Activated T-helper 17 cell treated with anti-CD3 and anti-CD28 coated beads, Interleukin-2, amount 50 U/mL, for 72 hours (primary cell): ENCODE measurements at places on chromosomes 16 and 17.

GRCh38 chr17:17096438-17097178 is 54.4 kb downstream of the MPRIP start:
- ATAC-seq, result no peak

DNA sequence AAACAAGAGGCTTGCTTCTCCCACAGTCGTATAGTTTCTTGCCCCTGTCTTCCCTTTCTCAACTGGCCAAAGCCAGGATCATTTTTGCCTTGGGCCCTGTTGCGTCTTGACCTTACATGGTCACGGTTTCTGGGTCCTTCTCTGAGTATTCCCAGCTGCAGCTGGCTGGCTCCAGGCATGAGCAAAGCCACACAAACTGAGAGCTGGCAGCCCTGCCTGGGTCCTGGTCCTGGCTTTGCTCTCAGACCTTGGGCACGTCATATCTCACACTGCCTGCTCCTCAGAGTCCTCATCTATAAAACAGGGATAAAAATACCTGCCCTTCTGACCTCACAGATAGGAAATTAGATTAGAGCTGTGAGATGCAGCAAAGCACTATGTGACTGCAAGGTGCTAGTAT is 277.6 kb downstream of the CBLN1 start:
- no peak for ATAC-seq

DNA sequence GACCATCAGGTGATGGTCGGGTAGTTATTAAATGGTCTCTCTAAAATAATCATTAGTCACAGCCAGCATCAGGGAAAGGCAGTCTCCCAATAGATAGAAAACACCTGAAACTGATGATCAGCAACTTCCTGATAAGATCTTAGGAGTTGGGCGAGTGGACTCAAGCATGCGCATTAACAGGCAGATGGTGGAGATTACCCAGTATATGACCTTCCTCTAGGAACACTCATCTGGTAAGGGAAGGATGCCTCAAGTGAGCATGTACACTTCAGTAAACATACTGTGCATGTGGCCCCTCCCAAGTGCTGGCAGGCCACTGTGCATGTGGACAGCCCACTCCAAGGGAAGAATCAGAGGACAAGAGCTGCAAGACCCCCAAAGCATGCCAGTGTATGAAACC is 105.9 kb downstream of the ABCC12 start:
- ATAC-seq, result no peak

DNA sequence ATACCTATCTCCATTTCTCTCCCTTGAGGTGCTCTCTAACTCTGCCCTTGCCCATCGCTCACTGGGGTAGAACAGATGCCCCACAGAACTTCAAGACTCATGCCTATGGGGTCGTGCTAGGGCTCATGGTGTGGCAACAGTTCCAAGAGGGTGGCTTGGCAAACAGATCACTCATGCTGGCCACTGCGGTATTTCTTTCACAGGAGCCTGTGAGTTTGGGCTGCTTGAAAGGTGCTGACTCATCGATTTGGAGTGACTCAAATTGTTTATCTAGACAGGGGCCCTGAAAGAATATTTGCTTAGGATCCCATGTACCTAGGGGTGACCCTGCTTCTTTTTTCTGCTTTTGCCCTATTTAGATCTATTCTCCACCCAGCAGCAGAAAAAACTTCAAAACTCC is 69.9 kb downstream of the IRX5 start:
- ATAC-seq, result no peak

DNA sequence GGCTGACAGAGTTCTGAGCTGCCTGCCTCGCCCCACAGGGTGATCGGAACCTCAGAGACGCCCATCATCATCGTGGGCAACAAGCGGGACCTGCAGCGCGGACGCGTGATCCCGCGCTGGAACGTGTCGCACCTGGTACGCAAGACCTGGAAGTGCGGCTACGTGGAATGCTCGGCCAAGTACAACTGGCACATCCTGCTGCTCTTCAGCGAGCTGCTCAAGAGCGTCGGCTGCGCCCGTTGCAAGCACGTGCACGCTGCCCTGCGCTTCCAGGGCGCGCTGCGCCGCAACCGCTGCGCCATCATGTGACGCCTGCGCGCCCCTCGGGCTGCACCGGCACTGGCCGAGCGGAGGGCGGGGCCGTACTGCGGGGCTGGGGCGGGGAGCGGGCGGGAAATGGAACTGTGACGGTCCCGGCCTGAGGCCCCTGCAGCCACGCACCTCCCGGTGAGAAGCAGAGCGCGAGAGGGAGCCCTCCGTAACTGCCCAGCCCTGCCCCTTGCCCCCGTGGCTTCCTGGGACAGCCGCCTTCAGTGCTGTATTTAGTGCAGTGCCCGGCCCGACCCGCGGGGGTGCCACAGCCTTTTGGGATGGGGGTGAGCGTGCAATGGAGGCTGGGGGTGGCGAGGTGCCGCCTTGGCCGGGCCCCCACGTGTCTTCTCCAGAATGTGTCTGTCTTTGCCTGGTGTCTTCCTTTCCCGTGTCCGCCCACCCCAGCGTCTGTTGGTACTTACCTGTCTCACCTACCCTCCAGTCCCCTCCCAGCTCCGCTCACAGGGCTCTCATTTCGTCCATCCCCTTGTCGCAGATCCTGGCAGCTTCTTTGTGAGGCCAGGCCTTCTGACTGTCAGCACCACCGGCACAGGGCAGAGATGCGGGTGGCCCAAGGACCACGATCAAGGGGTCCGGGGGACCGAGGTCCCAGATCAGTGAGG is 9.8 kb downstream of the RASL10B start:
- peak; percentile 42 for ATAC-seq

DNA sequence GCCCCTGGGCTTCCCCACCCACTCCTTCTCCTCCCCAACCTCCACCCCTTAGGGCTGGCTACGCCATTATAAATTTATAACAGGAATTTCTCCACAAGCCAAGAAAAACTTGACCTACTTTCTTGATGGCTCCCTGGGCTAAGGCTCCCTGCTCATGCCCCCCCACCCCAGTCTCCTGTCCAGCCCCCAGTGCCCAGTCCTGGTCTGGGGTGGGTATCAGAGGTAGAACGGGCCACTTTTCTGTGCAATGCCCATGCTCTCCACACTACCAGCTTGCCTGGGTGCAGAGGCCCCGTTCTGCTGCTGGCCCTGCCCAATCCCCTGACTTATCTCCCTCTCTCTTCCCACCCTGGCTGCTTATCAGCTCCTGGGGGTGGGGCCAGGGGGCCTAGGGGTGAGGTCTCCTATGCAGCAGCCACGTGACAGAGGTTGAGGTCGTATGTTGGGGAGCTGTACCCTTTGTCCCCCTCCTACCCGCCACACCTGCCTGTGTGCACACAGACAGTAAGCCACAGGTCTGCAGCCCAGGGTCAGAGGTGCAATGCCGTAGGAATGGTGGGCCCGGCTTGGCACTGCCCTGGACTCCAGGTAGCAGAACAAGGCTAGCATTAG is 10.1 kb downstream of the THRA start:
- ATAC-seq, result no peak

GRCh38 chr16:49127103-49127502 is 154.5 kb downstream of the CBLN1 start:
- ATAC-seq, result no peak

DNA sequence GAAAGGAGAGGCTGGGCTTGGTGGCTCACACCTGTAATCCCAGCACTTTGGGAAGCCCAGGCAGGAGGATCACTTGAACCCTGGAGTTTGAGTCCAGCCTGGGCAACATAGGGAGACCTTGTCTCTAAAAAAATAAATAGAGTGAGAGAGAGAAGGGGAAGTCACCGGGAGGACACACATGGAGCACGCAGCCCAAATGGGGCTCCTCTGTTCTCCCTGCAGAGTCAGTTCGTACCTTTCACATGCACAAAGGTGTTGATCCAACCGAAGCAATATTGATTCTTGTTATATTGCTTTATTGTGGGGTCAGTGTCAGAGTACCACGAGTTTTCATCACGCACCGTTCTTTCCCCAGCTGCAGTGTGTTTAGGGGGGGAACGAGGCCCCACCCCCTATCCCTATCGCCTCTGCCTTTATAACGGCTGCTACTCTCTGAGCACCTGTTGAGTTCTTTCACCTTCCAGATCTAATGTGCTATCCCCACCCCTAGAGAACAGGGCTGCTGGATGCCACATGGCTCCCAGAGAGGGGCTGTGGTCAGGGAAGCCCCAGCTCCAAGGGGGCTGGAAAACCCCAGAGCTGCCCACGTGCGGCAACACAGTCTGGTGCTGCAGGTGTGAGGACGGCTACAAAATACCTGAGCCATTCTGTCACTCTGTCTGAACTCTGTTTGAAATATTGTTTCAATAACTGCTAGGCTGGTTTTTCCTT is 1.0 kb upstream of the TMEM235 start:
- no peak for ATAC-seq

DNA sequence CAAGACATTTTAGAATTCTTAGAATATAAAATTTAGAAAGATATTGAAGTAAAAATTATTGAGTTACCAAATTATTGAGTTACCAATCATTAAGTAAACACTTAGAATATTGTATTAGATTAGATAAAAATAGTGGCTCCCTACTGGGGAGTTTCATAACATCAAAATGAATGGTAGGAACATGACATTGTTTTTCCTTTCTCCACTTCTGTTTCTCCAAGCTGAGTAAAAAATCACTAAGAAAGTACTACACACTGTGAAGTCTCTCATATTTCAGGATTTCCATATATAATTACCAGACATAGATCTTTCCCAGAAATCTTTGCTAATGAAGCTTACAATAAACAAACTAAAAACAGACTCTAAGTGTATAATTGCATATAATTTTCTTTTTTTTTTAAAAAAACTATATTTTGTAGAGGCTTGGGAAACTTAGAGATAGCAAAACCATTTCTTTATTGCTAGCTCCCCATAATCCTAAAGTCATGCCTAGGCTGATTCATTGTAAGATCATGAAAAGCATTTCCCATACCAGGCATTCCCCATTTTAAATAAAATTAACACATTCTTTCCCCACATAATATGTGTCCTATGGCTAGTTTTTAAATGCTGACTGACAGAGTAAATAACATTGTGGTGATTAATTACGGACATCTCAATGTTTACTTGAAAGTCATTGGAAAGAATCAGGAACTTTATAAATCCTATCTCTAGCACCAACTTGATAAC is 1408.7 kb upstream of the GOT2 start:
- ATAC-seq, result no peak

GRCh38 chr17:38454532-38454931 is 26.3 kb downstream of the ARHGAP23 start:
- no peak for ATAC-seq

DNA sequence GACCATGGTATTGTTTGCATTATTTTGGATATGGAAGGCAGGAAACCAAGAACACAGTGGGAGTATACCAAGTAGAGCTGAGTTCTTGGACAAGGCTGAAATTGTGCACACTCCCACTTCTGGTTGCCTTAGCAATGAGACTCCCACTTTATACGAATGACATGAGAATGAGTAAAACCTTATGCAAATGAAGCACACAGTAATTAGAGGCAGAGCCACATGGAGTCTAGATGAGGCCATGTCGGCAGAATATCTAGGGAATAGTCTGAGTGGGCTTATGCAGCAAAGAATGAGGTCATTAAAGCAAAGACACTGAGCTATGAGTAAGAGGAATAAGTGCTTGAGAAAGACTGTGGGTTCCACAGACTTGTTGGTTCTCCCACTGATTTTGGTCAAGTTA is 178.7 kb downstream of the GRIN2A start:
- ATAC-seq, result no peak

- no peak for ATAC-seq
These were observed 138.8 kb downstream of the XYLT1 start for GRCh38 chr16:17331991-17332390.

GRCh38 chr17:17060001-17060922 is 18.0 kb downstream of the MPRIP start:
- ATAC-seq, result no peak

- no peak for ATAC-seq
These were observed 5.5 kb upstream of the FAM20A start for GRCh38 chr17:68606451-68607307.

GRCh38 chr17:27954548-27955495 is 61.7 kb upstream of the LYRM9 start:
- ATAC-seq, result no peak

DNA sequence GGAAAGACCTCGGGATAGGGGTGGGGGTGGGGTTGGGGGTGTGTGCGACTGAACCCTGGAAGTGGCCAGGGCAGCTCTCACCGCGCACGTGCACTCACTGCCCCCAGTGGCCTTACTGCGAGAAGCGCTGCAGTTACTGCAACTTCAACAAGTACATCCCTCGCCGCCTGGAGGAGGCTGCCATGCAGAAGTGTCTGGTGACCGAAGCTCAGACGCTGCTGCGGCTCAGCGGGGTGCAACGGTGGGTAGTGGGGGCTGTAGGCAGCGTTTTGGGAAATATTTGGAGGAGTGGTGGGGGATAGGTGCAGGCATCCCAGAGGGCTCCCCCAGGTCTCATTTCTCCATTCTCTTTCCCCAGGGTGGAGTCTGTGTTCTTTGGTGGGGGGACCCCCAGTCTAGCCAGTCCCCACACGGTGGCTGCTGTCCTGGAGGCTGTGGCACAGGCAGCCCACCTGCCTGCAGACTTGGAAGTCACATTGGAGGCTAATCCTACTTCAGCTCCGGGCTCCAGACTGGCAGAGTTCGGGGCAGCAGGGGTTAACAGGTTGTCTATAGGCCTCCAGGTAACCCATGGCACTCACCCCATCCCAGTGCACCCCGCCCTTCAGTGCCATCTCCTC is 972 bp downstream of the RSAD1 start:
- no peak for ATAC-seq

- no peak for ATAC-seq
These were observed 209.4 kb upstream of the CIBAR2 start for GRCh38 chr16:85321509-85322271.

- ATAC-seq, result no peak
These were observed 7.8 kb upstream of the KIAA0513 start for GRCh38 chr16:85019659-85020245.
